CD4-positive, alpha-beta memory T cell (primary cell): ENCODE measurements at places on chromosomes 7 and 10. TPM values are rescaled to one million over a fixed set of nuclear protein-coding genes. Genes with fewer than 3 reads are reported as not detected.

DNA sequence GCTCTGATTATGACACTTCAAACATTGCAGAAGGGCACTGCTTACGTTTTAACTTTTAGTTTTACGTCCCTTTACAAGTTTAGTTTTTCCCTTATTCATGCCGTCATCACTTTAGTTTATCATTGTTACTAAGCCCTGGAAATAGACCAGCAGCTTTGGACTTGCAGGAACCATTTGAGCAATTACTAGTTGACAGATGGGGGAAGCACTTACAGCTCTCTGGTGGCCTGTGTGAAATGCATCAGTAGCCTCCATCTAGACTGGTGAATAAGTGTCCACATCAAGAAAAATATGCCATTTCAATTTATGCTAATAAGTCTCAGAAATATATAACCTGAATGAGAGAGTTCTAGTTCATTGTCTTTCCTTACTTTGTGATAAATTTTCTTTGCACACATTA, 194.9 kb upstream of the GRM3 start:
- no peak for DNase-seq

DNA sequence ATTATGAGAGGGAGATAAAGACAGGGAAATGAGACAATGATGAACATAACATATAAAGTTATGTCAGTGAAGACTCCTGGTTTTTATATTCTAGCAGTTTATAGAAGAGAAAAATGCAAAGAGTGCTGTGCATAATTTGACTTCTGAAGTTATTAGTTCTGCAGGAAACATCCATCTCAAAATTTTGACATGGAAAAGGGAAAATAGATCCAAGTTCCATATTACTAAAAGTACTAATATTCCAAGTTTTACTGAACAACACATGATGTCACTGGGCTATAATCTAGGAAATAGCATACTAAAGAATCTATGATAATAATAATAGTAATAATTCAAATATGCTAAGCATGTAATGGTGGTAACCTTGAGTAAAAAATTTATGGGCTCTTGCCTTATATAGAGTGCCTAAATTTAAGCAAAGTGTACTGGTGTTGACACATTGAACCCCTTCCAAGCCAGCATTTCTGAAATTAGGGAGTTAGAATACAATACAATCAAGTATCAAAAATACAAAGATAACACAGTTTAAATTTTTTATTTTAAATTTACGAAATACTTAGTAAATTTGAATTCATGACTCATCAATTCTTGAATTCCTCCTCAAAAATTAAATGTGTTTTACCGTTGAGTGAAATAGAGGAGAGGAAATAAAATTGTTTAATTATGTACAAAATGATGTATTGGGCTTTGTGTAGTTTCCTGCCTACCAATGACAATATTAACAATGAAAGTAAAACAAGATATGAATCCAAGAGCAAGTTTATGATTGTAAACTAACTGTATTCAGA, 102.8 kb upstream of the KCND2 start:
- no peak for DNase-seq

GRCh38 chr7:19561121-19561805, 147.6 kb downstream of the POLR1F start:
- no peak for DNase-seq

DNA sequence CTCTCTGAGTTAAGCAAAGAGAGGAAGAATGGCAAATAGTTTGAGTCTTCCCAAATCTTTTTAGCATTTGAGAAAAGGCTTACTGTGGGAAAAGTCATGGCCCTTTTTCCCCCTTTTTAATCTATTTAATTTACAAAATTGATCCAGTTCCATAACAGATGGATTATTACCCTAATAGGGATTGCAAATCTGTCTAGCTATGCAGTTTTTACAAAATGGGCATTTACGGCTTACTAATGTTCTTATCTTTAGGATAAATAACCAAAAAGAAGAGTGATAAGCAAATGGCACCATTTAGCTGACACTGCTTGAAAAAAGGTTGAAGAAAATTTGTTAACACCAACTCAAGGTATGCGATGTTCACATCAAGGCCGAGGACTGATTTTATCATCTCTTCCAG, 169.7 kb downstream of the SKAP2 start:
- DNase-seq = no peak

AGAP5 gene
- total RNA-seq = 13.6 TPM

GRCh38 chr7:138226001-138226476, 149.8 kb downstream of the AKR1D1 start:
- no peak for DNase-seq

DNA sequence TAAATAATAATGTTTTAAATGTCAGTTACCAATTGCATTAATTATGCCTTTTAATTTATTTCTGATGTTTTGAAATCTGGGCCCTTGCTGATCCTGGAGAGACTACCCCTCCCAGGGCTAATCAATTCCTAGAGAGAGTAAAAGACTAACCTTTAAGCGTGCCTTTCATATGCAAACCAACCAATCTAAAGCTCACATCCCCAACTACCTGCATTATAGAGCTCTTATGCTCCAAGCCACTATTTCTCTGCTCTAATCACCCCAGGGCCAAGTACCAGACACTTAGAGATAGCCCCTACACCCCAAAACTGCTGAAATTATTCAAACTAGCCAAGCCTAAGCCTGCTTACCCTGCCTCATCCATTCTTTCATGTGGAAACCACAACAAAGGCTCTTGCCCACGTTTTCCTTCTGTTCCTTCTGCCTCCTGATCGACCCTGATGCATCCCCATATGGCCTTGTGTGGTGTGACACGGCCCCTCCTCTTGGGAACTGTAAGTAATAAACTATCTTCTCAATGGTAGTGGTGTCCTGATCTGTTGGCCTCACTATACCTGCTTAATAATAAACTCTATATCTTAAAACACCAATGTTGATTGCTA, 97.7 kb downstream of the HIBADH start:
- DNase-seq = no peak

AGAP4 gene
- 35.4 TPM for total RNA-seq

OR2A12 gene
- total RNA-seq = not detected
